ENCODE measurements at places on chromosomes 1 and 21.

DNA sequence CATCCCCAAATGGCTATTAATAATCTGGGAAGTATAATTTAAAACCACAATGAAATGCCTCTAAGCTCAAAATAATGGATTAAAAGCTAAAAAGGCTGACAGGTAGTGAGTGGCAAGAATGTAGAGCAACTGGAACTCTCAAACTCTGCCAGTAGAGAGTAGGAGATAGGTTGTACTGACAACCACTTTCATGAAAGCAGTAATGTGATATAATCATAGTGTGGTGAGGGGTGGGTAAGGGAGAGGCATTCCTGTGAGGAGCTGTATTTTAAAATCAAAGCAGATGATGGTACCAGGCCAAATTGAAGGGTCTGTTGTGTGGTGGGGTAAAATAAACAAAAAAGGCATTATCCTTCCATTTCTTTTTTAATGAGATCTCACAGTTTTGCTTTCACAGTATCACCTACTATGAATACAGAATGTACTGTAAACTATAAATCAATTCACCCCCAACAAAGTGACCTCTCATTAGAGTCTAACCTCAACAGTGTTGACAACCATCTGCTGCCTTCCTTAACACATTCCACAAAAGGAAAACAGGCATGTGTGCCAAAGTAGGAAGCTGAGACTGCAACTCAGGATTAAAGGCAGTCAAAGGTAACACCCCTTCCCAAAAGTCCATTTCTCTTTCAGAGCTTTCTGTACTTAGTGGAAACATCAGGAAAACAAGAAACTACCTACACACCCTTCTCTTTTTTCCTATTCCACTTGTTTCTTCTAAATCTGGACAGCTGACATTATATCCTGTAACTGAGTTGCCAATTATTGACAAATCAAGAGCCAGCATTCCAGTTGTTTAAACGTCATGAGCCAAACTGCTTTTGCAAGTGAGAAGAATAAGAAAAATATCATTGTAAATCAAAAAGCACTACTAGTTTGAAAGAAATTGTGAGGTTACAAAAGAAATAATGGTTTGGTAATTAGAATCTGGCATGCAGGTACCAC lies 130.8 kb downstream of the FAF1 start:
- no peak for DNase-seq

GRCh38 chr1:203649999-203650836 lies 23.6 kb downstream of the ATP2B4 start:
- peak; percentile 30 for DNase-seq

DNA sequence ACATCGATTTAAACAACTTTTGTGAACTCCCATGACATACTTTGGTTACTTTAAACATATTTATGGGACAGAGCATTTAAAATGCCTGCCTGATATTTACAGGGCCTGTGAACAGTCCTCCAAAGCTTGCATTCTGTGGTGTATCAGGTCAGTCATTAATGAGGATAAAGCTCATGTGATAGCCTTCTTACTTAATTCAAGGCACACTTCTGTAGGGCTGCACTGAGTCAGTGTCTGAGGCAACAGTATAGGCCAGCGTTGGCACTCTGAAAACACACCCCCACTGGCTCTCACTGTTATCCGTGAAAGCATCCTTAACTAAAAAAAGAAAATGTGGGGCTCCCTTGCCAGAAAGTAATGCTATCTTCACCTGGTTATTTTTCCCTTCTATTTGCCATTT lies 200.0 kb downstream of the NFIA start:
- no peak for DNase-seq

DNA sequence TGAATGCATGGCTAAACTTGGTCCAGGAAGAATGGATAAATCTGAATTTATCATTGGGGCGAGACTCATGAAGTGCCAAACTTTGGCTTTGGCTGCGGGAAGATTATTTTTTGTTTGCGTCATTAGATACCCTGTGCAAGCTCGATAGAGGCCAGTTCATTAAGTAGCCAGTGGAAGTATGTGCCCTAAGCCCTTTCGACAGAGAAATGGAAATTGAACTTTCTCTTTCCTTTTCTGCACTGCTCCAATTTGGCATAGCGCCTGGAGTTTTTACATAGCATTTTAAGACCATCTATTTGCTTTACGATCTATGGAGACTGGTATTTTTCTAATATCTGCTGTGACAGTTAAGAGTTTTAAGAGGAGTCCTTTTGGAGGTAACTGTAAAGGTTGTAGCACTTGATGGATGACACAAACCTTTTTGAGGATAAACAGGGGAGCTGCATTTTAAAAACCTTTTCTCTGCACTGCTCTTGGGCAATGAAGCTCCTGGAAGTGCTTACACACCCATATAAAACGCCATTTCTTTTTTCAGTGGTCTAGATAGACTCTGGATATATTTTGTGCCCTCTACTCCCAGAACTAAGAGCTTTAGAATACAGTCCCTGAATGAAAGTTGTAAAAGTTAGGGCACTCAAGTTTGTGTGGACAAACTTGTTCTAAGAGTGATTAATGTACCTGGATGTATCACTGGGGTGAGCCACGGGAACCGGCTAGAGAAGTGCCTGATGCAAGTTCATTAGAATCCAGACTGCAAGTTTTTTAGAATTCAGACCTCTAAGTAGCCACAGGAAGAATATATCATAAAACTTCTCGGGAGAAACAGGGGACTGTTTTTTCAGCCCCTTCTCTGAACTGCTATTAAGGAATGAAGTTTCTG lies 41.3 kb upstream of the CFHR3 start:
- no peak for DNase-seq

Measured in CD14-positive monocyte (primary cell).